ENCODE measurements at places on chromosomes 16 and 17. TPM values are rescaled to one million over a fixed set of nuclear protein-coding genes. Genes with fewer than 3 reads are reported as not detected.

- no peak overlapping the region for H3K4me3 ChIP-seq
- no peak for DNase-seq
These were observed 807 bp upstream of the HBQ1 start for GRCh38 chr16:179211-180092.

- no peaks in the 10 kb centered on the region for H3K27me3 ChIP-seq
- no peaks in the 10 kb centered on the region for H3K4me1 ChIP-seq
- no peak overlapping the region for H3K27ac ChIP-seq
- H3K4me3 ChIP-seq, result peak overlapping the region; percentile 27
- DNase-seq, result no peak
- no peaks in the 10 kb centered on the region for H3K36me3 ChIP-seq
These were observed 5.4 kb upstream of the SLC5A2 start for GRCh38 chr16:31477220-31478216.

The CMTM4 gene
- total RNA-seq, result 57.7 TPM

GRCh38 chr16:57091975-57092785, at the start of gene CPNE2:
CPNE2 (plus strand) TSS chr16:57092583; CDS start chr16:57110743, 18,160 bp downstream.
- no peaks in the 10 kb centered on the region for H3K36me3 ChIP-seq
- H3K4me1 ChIP-seq, result peaks cover 6% of the 10 kb centered on the region
- H3K27me3 ChIP-seq, result no peaks in the 10 kb centered on the region

The TAC4 gene
- total RNA-seq, result not detected

- no peak overlapping the region for H3K27ac ChIP-seq
- no peaks in the 10 kb centered on the region for H3K27me3 ChIP-seq
- no peak for DNase-seq
- H3K4me1 ChIP-seq, result no peaks in the 10 kb centered on the region
- no peak overlapping the region for H3K4me3 ChIP-seq
These were observed 62.7 kb downstream of the RBFOX3 start for GRCh38 chr17:79548116-79548515.

DNA sequence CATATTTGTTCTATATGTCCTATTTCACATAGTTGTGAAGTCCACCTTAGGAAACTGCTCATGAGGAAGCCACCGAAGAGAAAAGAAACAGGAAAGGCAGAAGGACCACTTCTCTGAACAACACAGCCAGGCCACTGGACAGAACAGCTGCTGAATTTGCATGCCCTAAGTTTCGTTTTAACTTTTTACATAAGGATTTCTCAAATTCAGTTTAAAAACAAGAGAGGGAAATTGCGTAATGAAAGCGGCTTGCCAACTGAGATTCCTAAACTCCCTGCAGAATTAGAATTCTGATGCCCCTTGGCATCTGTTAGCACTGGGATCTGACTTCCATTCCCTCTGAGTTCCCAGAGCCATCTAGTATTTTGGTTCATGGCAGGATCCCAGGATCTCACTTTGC, 5.0 kb upstream of the CCL8 start:
- no peak overlapping the region for H3K4me3 ChIP-seq
- no peaks in the 10 kb centered on the region for H3K27me3 ChIP-seq
- no peaks in the 10 kb centered on the region for H3K36me3 ChIP-seq
- no peak for DNase-seq
- H3K27ac ChIP-seq, result no peak overlapping the region

The HEATR9 gene
- 0.40 TPM for total RNA-seq

DNA sequence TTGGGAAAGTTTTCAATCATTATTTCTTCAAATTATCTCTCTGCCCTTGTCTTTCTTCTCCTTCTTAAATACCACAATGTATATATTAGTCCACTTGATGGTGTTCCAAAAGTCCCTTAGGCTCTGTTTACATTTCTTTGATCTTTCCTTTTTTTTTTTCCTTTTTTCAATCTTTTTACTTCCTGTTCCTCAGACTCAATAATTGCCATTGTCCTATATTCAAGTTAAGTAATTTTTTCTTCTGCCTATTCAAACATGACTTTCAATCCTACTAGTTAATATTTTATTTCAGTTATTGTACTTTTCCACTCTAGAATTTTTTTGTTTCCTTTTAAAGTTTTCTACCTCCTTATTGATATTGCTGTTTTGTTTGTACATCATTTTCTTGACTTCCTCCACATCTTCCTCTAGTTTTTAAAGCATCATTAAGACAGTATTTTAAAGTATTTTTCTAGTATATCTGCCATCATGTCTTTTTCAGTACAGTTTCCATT, 15.8 kb upstream of the UQCRC2 start:
- H3K4me1 ChIP-seq, result no peaks in the 10 kb centered on the region
- H3K27ac ChIP-seq, result no peak overlapping the region
- no peaks in the 10 kb centered on the region for H3K36me3 ChIP-seq
- no peak overlapping the region for H3K4me3 ChIP-seq
- no peak for DNase-seq
